ENCODE measurements at places on chromosomes 3 and 15.
A peak's percentile ranks its signal among the peaks of the same experiment; 100 is the strongest.

- DNase-seq, result no peak
These were observed 81.2 kb downstream of the IGF1R start for GRCh38 chr15:98729446-98730042.

- DNase-seq, result peak; percentile 82
These were observed 43.0 kb downstream of the FLNB start for GRCh38 chr3:58051196-58051595.

GRCh38 chr15:70701891-70702568 lies 61.3 kb downstream of the UACA start:
- DNase-seq, result peak; percentile 81

GRCh38 chr3:37967260-37967881 lies 23.2 kb upstream of the VILL start:
- DNase-seq, result peak; percentile 67

GRCh38 chr3:44584646-44585501 lies at the start of gene ZNF660:
ZNF660 (plus strand) TSS chr3:44584964; CDS start chr3:44594194, 9,230 bp downstream.
- DNase-seq, result peak; percentile 85

- peak; percentile 59 for DNase-seq
These were observed 145.9 kb upstream of the GALNT15 start for GRCh38 chr3:16028604-16029003.

GRCh38 chr3:81500039-81500438 lies 261.4 kb downstream of the GBE1 start:
- no peak for DNase-seq

DNA sequence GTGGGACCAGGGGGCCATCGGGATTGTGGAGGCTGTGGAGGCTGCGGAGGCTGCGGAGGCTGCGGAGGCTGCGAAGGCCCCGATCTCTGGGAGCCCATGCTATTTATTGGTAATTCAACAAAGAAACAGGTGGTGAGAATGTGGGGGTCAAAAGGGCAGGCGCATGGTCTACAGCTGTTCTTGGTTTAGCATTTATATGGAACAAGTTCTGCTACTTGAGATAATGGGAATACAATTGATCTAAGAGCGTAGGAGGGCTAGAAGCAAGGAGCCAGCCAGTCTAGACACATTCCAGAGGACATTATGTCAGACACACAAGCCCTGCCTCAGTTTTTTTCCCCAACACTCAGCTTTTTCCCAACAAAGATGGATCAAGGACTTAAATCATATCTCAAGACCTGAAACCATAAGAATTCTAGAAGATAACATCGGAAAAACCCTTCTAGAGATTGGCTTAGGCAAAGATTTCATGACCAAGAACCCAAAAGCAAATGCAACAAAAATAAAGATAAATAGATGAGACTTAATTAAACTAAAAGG lies 20.1 kb downstream of the C3orf80 start:
- DNase-seq, result no peak

- DNase-seq, result no peak
These were observed 150.6 kb downstream of the KCNMB2 start for GRCh38 chr3:178686826-178687225.

DNA sequence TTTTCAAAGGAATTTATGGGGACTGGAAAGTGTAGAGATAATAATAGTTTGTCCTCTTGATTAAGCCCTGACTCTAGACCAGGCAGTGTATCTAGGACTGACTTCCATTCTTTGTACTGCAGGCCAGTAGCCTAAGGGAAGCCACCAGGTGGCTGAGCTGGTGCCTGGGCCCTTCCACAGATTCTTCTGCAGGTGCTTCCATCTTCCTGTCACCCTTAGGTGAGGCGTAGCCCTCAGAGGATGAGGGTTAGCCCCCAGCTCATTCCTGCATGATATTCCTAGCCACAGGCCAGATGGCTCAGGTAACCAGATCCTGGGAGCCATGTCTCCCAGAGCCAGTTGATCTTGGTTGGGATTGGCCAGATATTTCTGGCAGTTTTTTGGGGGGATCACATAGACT lies 169.0 kb upstream of the IL12A start:
- DNase-seq, result no peak

DNA sequence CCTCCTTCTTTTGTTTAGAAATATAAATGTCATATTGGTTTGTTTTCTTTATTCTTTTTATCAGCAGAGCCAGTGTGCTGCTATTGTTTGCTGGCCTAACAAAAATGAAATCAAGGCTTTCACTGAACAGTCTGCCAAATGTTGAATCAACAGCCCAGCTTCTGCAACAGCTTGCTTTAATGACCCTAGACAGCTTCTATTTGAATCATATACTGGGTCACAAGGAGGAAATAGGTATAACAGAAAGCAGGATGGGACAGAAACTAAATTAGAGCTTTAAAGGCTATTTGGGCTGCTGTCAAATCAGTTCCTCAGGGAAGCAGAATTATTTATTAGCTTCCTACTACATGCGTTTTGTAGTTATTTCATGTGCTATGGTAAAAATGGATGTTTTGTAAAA lies 12.1 kb upstream of the DNAJC13 start:
- DNase-seq, result no peak

DNA sequence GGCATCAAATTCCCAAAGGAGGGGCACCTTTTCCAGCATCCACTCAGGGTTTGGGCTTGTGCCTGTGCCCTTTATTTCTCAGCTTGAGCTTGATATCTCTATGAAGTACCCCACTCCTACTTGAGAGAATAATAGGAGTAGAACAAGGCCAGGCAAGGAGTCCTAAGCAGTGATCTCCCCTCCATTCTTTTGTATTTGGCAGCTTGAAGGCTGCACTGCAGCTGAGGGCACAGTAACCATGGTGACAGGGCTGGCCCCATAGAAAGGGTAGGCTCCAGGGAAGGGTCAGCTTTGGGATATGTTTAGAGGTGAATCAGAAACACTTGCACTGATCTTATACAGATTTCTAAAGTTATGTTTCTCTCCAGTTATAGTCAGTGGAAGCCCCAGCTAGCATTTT lies 145.4 kb upstream of the SLC24A5 start:
- no peak for DNase-seq

DNA sequence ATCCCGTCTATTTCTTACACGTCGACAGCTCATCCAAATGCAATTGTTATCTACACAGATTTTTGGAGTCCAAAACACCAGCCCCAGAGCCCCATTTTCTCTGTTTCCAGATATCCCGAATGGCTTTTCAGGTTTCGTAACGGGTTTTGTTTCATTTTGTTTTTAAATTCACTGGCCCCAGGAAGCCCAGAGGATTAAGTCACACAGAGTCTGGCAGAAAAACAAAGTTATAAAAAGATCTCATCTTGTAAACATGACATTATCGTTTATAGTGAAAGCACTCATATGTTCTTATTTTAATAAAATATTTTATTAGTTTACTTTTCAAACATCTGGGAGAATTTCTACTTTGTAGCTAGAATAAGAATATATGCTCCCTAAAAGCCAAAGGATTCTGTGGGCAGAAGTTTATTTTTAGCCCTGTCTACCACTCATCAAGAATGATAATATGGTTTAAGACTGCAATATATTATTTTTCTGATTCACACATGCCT lies 149.3 kb upstream of the SLC2A2 start:
- DNase-seq, result no peak

DNA sequence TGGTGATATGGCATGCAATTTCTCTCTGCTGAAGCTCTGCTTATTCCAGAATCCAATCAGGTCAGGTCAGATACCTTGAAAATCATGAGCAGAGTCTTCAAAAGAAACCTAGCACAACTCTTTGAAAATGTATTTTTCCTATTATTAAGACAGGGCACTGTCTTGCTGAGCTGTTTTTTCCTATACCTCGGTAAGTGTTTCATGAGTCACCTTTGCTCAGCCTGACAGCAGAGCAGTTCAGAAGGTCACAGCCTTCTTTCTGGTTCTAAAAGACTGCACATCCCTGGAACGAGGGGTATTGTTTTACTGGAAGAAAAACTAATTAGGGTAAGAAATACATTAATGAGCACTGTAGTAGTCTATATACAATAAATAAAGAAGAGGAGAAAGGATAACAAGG lies 422.0 kb downstream of the SOX2 start:
- no peak for DNase-seq

DNA sequence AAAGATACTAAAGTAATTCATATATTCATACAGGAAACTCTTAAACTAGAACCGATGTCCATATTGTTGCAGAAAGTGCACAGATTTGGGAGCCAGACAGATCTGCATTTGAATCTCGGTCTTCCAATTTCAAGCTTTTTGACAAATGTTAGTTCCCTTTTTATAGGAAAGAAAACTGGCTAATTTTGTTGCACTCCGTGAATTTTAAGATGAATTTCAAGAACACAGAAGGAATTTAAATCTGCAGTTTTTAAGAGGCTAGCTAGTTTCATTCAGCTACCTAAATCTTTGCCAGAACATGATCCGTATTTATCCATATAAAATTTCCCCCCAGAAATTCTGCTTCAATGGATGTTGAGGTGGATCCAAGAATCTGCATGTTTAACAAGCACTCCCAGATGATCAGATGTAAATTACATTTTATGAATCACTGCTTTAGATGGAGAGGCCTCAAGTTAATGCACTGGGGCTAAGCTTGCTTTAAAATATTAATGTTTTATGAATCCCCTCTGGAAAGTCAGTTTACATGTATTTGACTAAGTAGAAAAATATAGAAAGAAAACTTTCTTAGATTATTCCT lies 1296.3 kb upstream of the CADM2 start:
- no peak for DNase-seq

DNA sequence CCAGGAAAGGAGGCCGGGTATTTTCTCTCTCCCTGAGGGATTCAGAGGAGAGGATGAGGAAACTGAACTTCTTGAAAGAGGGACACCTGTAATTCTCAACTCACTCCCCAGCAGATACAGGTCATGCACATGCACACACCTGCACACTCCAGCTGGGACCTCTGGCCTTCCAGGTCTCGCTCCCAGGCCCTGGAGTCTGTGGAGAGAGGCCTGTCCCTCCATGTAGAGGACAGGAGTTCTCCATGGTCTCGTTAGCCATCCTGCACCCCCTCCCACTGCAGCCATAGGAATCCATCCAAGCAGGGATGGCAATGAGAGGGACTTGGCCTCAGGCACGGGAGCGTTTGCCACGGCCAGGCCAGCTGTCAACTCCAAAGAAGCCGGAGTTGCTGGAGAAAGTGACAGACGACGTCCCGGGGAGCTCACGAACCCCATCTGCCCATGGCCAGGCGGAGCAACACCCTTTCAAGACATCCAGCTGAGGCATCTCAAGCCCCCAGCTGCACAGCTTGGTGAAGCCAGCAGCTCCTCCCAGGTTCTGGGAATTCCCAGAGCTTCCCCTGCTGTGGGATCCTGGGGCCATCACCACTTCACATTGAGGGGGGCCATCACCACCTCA lies 223.3 kb downstream of the UACA start:
- no peak for DNase-seq

DNA sequence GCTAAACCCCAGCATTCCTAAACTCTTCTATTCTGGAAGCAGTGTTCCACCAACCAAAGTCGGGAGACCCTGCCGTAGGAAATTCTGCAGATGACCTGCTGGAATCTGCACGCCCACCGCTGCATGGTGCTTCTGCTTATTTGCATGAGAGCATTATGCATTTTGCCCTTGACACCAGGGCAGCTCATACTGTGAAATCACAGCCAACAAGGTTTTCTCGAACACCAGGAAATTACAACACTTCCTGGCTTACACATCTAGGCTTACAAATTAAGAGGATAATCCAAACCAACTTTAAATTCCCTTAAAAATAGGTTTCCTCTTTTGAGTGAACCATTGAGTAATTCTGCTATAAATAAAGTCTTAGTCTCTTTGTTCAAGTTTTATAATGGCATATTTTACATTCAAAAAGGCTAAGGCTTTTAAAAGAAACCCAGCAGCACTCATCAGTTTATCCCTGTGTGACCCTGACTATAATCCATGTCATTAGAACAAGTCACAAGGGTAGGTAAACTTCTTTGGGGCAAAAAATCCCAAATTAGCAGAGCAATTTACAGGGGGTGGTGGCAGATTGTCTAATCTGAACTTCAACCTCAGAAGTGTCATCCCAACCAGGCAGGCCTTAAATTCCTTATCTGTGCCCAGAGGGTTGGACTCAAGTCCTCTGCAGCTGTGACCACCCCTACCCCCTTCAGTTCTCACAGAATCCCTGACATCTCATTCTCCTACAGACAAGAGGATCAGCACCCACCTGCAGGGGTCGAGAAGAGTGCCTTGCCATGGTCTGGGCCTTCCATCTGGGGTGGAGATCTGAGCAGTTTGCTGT lies 33.5 kb upstream of the RBP1 start:
- no peak for DNase-seq

DNA sequence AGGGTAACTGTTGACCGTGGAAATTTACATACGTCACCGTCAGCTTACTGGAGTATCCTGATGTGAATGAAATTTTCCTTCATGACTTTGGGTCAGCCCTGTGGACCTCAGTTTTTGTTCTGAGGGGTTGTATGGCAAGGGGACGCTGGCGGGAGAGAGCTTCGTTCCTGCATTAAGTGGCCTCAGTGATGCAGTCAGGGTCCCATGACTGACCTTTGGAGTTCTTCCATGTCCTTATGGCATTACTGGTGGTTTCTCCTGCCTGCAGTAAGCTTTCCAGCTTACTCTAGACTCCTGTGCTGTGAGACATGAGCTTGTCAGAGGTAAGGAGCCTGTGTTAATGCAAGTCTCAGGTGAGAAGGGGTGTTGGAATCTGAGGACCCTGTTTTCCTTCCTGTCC lies 1.8 kb downstream of the CD276 start:
- no peak for DNase-seq

GRCh38 chr3:98705694-98706093 lies 57.4 kb upstream of the ST3GAL6 start:
- no peak for DNase-seq

DNA sequence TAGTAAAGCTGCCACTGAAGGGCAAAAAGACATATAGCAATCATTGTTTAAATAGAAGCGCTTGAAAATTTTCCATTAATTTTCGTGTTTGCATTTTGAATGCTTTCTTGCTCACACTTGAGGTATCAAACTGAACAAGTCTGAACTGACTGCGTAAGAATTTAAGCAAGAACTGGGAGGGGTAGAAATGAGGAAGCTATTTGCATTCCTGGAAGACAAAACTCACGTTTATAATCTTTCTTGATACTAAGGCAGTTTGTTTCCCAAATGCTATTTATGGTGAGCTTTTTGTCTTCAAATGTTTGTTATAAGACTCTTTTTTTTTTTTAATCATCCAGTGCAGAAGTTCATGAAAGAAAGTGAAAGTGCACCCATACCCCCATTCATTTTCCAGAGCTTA lies 499.8 kb upstream of the TPRG1 start:
- DNase-seq, result no peak

- DNase-seq, result no peak
These were observed 734.2 kb upstream of the ALCAM start for GRCh38 chr3:104632521-104632920.

- no peak for DNase-seq
These were observed 49.7 kb upstream of the FRMD4B start for GRCh38 chr3:69435274-69436265.

- no peak for DNase-seq
These were observed 387.0 kb upstream of the PROK2 start for GRCh38 chr3:72171946-72172345.
